ENCODE measurements at places on chromosomes 16 and 17.
A peak's percentile ranks its signal among the peaks of the same experiment; 100 is the strongest.

DNA sequence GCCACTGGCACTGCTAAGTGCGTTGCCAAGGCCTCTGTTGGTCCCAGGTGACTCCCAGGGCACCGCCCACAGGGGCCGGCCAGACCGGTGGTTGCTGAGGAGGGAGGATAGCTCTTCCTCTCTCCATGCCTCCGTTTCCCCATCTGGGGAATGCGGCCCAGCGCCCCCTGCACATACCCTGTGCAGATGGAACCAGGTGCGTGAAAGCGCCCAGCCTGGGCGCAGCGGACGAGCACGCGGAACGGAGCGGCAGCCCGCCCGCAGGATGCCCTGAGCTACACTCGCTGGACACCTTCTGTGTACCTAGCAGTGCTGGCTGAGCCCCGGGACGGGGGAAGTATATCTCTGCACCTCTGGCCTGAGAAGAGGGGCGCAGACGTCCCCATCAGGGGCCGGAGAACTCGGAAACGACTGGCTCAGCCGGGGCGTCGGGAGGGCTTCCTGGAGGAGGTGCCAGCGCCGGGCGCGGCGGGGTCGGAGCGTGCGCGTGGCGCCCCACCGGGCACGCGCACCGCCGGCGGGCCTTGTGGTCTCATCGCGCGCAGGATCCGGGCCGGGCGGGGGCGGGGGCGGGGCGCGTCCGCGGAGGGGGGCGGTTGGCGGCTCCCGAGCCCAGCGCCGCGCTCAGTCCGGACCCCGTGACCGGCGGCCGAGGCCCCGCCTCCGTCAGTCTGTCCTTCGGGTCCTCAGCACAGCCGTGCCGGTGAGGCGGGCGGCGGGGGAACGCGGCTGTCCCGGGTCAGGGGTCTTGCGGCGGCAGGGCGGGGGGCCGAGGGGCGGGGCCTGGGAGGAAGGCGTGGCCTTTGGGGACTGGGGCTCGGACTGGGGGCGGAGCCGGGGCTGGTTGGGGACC, at the start of the genes CCDC78 and HAGHL:
CCDC78 (minus strand) TSS at position 6 of the 853 bp plus-strand sequence. CDS start 76 bp downstream, outside the sequence.
HAGHL (plus strand) TSS at position 669 of the 853 bp plus-strand sequence. CDS start 404 bp downstream, outside the sequence.
- DNase-seq: peak; percentile 73

- no peak for DNase-seq
These were observed 388.5 kb downstream of the CNTNAP4 start for GRCh38 chr16:76665571-76666275.

DNA sequence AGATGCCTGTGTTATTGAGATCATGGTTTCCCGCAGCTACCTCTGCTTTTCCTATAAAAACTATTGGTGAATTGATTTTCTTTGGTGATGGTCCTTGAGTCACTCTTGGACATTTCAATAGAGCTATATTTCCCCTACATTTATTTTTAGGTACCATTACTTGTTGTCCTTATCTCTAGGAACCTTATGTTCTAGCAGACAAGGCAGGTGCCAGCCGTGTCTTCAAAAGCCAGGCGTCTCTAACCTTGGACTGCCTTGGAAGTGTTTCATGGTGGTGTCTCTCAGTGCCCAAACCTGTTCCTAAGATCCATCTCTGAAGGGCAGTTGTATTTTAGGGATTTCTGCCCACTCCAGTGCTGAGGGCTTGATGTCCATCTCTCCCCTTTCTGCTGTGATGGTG, 77.4 kb upstream of the CLEC18A start:
- no peak for DNase-seq

- DNase-seq: peak; percentile 62
These were observed 5.1 kb downstream of the BAHCC1 start for GRCh38 chr17:81400154-81400977.

DNA sequence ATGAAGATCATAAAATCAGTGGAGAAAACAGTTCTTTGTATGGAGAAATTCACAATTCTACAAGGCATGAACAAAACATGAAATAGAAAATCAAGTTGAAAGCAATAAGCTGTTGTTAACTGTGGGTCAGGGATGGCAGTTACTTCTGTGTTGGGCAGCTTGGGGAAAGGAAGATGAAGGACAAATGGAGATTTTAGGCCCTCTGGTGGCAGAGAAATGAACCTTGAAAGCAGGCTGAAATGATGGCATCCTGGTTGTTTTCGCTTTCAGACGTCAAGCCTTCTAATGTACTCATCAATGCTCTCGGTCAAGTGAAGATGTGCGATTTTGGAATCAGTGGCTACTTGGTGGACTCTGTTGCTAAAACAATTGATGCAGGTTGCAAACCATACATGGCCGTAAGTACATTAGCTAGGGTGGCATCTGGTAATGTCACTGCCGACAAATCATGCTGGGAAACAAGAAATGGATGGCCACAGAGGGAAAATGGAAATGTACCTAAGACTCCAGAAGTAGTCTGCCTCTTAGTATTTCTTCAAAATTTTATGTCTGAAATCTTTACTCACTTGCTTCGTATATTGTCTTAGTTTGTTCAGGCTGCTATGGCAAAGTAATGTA, 108.9 kb downstream of the MAP2K6 start:
- DNase-seq: peak; percentile 21

Measured in heart right ventricle (tissue), 16 donors.